Tibial nerve (tissue), 4 donors: ENCODE measurements at places on chromosomes 2 and 18. TPM values are rescaled to one million over a fixed set of nuclear protein-coding genes. Genes with fewer than 3 reads are reported as not detected.

DNA sequence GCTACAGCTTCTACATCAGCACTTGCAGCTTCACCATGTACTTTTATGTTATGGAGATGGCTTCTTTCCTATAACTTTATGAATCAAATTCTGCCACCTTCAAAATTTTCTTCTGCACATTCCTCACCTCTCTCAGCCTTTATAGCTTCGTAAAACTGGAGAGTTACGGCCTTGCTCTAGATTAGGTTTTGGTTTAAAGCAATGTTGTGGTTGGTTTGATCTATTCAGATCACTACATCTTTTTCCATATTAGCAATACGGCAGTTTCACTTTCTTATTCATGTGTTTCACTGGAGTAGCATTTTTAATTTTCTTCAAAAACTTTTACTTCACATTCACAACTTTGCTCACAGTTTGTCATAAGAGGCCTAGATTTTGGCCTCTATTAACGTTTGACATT, 242.9 kb upstream of the GYPC start:
- no peak for DNase-seq

DNA sequence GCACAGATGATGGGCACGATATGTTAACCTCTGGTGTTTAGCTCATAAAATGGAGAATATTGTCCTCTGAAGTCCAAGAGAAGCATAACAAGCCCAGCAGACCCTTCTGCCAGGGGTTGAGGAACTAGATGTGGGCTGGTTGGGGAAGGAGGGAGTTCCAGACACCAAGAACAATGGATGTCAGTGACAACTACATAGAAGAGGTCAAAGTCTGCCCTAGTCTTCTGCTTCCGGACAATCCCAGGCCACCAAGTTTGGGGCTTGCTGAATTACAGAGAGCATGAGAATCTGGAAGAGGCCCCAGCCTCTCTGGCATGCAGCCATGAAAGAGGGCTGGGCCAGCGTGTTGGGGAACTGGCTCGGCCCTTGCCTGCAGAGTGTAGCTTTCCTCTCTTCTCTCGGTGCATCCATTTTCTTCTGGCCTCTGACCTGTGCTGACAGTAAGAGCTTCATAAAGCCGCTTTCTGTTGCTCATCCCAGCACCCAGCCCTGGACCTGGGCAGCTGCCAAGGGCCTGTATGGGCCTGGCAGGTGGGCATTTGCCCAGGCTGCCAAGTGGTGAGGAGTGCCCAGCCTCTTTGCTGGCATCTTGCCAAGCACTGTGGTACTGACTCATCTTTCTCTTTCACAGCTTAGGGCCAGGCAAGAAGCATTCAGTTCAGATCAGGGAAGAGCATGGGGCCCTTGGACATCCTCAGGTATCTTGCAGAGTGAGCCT, 14.6 kb upstream of the LAPTM4A start:
- no peak for DNase-seq

DNA sequence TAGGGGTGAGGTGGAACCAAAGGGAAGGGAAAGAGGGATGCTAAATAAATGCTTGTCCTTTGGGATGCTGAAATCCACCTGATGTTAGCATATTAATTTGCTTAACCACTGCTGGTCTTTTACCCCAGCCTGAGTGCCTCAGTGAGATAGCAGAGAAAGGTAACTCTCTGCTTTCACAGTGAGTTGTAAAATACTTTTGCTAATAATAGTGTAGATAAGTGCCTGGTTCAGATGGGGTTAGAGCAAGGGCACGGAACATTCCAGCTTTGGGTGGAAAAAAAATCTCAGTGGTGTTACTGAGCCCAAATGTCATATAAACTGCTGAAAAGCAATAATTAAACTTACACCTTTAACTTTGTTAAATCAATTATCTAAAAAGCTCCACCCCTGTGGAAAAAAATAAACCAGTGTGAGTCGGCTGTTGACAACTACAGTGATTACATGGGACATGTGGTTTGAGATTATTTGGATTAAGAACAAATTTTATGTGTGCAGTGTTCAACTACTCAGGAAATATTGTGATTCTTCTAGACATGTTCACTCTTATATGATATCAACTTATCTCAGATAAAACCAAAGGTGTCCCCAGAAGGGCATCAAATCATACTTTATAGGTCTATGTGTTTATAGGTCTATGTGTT, 21.1 kb upstream of the RND3 start:
- no peak for DNase-seq

GRCh38 chr18:47968721-47969120, 38.3 kb upstream of the SMAD2 start:
- no peak for DNase-seq

DNA sequence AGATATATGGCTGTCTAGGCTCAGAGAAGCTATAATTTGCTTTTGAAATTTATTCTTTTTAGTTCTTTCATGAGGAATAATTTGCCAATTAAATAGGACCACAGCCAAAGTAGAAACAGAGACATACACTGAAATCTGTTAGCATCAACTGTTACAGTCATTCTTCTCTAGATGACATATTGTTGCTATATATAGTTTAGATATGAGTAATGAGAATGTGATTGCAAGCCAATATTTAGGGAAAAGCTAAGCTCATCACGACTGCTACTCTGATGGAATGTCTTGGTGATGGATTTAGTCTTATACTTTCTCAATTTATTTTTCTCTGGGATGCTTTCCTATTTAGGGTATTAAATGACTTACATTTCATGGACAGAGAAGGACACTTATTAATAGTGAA, 259.1 kb downstream of the LNPK start:
- DNase-seq, result no peak

DNA sequence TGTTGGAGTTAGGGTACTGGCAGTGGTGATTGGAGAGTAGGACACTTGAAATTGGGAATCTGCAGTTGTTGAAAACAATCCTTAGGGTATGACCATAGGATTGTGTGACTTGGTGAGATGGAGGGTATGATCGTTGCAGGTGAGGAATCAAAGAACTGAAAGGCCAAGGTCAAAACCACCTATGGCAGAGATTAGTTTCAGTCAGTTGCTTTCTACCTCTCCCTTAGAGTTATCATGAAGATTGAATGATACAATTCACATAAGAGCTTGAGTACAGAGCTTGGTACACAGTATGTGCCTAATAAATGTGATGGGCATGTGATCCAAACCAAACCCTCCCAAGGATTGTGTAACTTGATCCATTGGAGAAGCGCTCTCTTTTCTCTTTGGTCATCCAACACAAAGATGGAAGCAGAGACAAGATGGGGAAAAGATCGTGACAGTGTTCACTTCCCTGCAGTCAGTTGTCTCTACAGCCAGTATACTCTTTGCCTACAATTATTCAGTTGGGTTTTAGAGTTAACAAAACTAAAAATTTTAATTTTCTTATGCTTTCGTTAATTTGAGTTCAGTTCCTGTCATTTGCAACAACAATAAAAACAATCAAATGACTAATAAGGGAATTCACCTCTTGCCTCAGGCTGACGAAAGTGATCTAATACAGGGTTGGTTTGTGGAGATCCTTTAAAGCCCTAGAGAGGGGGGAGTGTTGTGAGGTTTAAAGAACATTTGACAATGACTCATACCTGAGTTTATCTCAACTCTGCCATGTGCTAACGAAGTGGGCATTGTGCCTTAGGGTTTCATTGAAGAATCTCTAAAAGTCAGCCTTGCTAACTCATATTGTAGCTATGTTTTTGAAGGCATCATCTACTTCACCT, 14.8 kb upstream of the SMAD2 start:
- DNase-seq, result no peak

DNA sequence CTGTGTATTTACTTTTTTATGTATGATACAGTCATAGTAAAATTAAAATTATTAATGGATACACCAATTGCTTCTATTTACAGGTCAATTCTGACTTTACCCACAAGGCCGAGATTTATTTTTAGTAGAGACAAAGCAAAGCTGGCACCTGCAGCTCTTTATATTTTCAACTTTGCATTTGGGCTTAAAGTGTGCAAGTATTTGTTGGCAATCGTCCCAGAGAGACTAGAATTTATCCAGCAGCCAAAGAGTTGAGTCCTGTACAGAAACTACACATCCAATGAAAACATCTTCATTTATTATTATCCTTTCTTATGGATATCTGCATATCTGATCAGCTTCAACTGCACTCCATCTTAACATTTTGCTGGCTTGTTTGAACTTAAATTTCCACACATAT, 485.6 kb downstream of the SOX11 start:
- DNase-seq, result no peak

DNA sequence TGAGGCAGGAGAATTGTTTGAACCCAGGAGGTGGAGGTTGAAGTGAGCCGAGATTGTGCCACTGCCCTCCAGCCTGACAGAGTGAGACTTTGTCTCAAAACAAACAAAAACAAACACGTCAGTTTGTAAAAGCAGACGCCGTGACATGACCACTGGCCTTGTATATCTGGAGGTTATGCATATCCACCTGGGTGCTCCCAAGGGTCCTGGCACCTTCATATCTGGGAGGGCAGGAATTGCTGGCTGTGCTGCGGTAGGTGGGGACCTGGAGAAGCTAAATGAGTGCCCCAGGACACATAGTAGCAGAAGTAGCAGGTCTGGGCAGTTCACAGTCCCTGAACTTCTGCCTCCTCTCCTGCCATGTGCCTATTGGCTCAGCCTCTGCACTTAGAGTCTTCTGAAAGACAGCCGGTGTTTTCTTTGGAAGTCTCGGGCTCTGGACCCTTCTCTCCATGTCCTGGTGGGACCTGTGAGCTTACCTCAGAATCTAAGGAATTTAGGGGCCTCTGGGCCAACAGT, 30.9 kb upstream of the IL1R2 start:
- DNase-seq, result no peak

PSMA8 gene
- total RNA-seq, result not detected

ZAP70 gene
- total RNA-seq, result 6.3 TPM

NT5DC4 gene
- total RNA-seq, result not detected

CHAC2 gene
- total RNA-seq, result 1.1 TPM
